ENCODE measurements at places on chromosomes 3 and 15.

GRCh38 chr3:170907637-170908234 lies 701 bp downstream of the EIF5A2 start:
- peak; percentile 9 for DNase-seq

- peak; percentile 54 for DNase-seq
Observed at GRCh38 chr15:101242160-101242998, 9.5 kb downstream of the CHSY1 start.

DNA sequence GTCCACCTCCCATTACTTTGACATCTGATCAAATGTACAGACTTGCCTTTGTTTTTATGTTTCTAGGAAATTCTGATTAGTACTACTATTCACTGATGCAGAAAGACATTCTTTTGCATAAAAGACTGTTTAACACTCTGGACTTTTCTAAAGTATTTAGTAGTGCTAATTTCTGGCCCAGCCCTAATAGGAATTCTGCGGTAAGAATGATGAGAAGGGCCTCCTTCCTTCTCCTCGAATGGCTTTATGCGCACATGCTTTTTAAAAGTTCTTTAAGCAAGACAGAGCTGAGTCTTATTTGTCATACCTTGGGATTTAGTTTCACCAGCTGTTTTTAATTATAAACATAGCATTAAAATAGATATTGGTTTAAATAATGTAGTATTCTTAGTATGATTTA lies 192.3 kb upstream of the RBMS3 start:
- no peak for DNase-seq

DNA sequence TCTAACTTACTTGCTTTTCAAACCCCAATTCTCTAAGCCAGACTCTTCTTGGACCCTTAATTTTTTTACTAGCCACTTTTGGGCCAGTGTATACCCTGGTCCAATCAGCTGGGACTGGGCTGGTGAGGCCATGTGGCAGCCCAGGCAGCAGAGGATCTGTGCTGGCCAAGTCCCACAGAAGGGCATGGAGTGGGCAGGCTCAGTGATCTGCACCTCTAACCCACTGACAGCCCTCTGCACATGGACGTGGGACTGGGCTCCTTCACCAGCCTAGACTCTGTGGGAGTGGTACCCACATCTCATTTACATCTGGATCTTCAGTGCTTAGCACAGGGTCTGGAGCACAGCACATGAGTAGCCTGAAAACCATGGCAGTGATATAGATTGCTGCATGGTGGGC lies 56.1 kb upstream of the PRR23C start:
- no peak for DNase-seq

DNA sequence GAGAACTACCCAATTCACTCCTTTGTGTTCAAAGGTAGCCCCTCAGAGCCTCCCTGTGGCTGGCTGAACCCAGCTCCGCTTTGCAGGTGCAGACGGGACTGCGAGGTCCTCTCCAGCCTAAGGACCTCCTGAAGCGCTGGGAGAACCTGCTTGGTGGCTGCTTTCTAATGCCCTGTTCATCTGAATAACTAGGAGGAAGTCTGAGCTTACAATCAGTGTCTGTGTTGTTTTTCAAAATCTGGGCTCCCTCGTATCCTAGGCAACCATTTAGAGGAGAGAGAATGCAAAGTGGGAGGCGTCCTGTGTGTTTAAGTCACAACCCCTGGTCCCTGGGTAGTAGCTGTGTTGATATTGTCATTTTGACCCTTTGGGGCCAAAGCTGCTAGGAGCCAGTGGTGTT lies 99.9 kb downstream of the GABRG3 start:
- no peak for DNase-seq

DNA sequence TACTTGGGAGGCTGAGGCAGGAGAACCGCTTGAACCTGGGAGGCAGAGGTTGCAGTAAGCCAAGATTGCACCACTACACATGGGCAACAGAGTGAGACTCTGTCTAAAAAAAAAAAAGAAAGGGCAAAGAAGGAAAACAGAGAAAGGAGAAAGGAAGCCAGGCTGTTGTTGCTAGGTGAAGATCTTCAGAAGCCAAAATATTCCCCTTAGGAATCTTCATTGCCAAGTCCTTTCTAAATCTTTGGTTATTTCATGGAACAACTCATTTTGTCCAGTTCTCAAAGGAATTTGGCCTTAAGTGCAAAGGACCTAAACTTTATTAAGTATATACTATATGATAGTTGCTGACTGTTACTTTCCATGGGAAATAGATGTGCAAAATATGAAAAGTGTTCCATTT lies 59.2 kb upstream of the OSBPL11 start:
- DNase-seq = no peak

DNA sequence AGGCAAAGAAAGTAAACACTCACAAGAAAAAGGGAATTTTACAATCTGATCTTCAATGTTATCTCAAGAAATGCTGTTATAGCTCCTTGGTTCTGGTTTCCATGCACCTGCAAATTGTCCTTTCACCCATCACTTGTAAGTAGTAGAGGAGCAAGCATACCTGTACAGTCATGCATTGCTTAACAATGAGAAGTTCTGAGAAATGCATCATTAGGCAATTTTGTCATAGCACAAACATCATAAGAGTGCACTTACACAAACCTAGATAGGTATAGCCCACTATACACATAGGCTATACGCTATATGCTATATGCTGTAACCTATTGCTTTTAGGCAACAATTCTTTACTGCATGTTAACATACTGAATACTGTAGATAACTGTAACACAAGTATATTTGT lies 672.3 kb downstream of the FHIT start:
- no peak for DNase-seq

DNA sequence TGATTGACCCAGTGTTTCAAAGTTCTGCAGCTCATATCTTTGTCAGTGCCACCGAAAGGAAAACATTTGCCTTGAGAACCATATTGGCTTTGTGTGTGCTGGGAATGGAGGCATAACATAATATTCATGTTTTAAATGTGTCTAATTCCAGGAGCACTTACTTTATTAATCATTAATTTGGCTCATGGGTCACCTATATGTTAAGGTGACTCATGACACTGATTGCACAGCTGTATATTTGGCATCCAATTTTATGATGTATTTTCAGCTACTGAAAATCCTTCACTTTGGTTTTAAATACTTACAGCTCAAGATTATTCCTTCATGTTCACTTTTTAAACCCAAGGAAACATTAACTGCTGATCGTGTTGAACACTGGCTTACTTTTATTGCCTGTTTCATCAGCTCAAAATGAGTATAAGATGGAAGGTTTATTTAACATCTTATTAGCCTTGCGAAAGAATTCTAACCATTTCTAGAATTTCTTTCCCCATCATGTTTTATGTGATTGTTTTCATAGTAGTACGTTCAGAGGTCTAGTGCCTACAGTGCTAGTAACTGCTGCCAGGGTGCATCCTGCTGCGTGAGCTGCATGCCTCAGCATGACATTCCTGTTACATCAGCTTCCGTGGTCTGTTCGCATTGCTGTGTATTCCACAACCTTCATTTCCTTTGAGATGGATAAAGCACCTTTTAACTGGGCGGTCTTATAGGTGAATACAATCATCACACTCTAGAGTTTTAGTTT lies 63.7 kb downstream of the LRCH3 start:
- peak; percentile 97 for DNase-seq

DNA sequence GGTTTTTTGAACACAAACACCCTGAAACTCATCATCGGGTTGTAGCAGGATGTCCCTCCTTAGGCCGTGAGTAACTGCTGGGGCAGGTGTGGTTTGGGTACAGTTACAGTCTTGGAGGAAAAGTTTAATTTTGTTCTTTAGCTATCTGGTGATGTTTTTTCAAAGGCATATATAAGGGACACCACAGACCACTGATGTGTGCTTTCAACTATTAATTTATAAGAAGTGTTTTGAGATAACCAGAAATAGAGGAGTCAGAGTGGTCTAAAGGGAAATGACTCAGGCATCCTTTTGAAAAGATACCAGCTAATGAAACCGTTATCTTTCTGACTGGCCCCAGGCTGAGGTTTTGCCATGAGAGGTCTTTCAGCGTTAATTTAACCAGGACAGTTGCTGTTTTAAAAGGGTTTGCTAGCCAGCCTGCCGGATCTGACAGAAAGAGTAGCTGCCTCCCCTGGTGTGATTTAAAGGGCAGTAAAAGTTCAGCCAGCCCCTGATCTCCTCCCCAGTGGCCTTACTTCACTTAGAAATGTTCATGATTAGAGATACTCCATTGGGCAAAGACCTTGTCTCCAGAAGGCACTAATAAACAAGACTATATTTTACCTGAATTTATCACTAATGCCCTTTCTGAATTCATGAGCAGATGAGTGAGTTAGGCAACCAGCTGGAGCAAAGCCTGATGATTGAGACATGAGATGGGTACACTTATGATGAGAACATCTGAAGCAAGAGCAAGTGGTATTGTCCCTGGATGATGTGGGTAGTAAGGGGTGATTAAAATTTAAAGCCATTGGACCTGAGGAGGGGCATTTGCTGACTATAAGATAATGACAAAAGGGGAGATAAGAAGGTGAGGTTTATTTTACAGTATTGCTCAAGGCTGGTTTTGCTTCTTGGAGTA lies 482.5 kb upstream of the TBL1XR1 start:
- DNase-seq = peak; percentile 14

DNA sequence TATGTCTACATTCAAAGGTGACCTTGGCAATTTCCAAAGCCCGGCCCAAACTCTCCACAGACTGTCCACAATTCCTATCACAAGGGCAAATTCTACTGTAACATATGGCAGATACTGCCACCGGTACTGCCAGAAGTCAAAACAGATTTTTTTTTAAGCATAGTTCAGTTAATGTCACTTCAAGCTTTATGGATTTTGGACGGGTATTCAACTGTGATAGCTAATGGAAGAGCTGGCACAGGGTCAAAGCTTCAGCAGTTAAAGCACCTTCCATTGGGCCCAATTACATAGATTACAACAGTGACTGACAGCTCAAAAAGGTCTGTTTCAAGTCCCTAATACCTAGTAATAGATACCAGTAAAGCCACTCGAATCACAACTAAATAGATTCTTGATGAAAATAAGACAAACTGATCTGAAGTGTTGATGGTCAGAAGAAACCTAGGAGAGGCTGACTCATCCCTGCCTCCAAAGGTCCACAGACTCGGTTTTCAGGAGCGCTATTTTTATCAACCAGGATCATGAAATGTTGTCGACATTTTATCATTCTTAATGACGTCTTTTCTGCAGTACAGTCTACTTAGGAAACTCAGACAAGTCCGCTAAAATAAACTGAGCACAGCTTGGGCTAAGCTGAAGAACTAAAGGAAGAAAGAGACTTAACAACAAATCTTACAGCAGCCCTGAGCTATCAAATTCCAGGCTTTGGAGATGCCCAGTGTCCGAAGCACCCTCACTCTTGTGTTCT lies 38.7 kb downstream of the ANXA2 start:
- peak; percentile 69 for DNase-seq

DNA sequence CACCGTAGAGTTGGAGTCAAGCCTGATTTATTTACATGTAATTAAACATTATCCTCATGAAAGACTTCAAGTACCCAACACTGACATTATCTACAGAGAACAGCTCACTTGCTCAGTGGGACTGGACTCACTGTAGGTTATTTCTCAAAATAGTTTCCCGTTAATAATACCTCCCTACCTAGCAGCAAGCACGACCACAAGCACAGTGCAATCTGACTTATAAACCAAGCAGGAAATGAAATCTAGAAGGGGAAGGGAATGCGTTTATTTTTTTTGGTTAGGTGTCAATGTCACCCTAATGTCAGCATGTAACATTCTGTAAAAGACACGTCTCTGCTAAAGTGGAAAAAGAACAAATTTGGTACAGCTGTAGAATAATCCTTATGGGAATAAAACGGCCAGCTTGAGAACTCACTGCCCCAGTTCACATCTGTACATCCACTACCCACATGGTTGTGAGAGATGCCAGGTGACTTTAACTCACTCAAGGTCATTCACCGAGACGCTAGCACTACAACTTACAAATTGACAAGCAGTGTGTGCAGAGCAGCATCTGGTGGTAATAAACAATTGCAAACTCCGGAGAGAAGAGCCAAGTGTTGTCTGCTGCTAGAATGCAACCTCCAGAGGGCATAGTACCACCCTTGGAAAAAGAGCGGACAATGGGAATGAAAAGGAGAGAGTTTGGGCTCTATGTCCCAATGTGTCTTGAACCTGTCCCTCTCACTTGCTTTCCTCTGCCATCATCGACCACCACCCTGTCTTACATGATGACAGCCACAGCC lies 242.5 kb downstream of the CADPS start:
- DNase-seq = no peak

GRCh38 chr3:5116538-5116937 lies 5.6 kb upstream of the ARL8B start:
- DNase-seq = no peak

- DNase-seq = peak; percentile 70
Observed at GRCh38 chr3:30426293-30426993, 180.0 kb upstream of the TGFBR2 start.

DNA sequence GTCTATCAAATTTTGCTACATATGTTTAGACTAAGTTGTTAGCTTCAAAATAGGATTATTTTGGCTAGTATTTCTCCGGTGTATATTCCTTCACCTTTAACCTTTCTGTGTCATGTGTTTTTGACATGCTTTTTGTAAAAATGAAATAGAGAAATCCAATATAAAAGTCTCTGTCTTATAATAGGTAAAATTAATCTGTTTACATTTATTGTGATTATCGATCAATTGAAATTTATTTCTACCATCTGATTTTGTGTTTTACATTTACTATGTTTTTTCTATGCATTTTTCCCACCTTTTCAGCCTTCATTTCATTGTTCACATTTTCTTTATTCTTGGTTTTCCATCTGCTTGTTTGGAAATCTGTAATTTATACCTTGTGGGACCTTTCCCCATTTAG lies 11.7 kb upstream of the LHFPL4 start:
- DNase-seq = no peak

- DNase-seq = no peak
Observed at GRCh38 chr15:91824256-91824655, 29.3 kb upstream of the SLCO3A1 start.

- no peak for DNase-seq
Observed at GRCh38 chr3:38151667-38152265, 13.3 kb downstream of the MYD88 start.

DNA sequence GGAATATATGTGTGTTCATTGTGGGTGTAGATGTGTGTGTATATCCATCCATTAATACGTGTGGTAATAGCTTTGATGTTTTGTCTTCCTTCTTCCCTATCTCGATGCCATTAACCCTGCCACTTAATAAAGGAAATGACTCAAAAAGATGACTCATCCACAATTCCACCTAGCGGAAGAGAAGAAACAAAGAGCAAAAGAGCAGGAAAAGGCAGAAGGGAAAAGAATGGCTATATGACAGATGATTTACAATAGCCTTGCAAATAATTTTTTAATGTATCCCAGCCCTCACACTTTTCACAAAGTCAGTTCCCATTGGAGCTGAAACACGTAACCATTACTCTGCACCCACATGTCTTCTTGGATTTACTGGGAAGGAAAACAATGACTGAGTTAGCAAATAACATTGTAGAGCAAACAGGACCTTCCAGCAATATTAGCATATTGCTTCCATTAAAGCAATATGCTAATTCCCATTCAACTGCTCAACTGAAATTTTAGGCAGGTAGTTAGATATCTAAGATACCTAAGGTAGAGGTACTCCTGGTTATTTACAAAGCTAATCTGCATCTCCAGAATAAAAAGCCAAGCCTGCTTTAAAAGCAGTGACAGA lies 197.2 kb downstream of the KCNAB1 start:
- DNase-seq = peak; percentile 64

- DNase-seq = no peak
Observed at GRCh38 chr15:100245855-100246254, 95.9 kb downstream of the ADAMTS17 start.
